Hematopoietic multipotent progenitor cell (in vitro differentiated cells): ENCODE measurements at places on chromosomes 1 and 21. TPM values are rescaled to one million over a fixed set of nuclear protein-coding genes. Genes with fewer than 3 reads are reported as not detected.
A peak's percentile ranks its signal among the peaks of the same experiment; 100 is the strongest.

Gene FLG2
- under 0.01 TPM for total RNA-seq

DNA sequence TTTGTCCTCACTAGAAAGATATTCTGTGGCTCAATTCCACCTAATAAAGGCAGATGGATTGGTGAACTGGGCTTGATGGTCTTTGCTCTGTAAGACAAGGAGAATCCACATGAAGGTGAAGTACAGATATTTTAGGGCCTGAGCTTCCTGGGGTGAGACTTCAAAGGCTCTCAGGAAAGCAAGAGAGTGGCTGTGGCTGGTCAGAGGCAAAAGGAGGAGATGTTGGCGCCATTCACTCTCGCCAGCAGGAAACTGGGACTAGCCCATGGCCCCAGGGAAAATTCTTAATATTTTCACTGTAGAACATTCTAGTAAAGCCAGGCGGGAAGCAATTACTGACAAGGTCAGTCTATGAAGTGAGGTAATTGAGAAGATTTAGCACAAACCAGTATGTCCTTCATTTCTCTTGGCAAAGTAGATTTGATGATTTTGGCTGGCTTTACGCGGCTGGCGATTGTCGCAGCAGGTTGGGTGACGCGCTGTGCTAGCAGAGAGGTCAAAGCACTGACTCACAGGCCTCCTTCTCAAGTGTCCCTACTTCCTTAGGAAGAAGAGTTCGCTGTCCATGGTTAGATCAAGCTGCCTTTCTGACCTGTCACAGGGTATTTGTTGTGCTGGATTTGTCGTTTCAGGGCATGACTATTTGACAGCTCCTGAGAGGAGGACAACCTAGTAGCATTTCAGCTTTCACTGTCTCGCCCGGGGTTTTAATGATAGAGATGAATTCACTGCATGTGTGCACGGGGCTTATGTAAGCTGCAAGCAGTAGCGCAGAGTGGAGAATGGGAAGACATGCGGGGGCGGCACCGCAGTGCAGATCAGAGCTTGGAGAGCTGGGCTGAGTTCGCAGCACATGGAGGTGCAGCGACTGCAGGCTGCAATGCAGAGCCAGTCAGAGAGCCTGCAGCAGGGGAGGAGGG is 32.7 kb downstream of the XCL1 start:
- DNase-seq: no peak

DNA sequence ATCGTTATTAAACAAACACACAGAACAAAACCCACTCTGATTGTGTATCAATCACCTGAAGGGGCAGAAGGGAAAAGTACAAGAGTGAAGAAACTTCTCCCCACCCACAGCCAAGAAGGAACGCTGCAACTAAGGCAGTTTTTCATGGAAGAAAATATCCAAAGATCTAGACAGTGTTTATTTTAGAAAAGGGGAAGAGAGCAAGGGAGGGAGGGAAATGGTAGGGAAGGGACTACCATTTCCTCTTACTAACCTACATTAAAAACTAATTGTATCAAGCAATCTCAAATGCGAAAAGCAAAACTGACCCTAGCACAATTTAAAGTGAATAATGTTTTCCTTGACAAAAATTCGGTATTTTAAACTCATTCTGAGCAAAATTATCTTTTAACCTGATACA is 3.5 kb downstream of the NRIP1 start:
- DNase-seq: no peak

DNA sequence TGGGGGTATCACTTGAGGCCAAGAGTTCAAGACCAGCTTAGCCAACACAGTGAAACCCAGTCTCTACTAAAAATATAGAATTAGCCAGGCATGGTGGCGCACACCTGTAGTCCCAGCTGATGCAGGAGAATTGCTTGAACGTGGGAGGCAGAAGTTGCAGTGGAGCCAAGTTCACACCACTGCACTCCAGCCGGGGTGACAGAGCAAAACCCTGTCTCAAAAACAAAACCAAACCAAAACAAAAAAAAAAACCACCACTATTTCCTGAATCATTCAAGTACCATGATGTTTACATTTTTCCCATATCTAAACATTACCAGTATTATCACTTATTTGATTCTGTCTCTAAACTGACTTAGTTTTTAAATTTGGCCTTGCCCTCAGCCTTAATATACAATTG is 29.5 kb downstream of the TUT4 start:
- peak; percentile 39 for DNase-seq

Gene CAPN9
- not detected for total RNA-seq

Gene WNT2B
- under 0.01 TPM for total RNA-seq

DNA sequence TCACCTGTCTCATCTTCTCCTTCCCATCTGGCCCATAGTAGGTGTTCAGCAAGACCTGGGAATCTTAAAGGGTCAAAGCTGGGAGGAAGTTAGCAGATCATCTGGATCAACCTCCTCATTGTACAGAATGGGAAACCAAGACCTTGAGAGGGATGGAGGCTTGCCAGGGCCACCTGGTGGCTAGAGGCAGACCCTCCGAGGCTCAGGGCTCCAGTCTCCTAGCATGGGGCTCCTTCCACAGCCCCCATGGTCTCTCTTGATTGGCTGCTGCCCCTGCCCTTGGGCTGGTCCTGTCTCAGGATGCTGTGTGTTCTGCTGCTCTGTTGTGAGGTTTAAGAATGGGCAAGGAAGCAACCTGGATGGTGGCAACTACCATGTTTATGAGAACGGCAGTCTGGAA is 68.7 kb upstream of the CNTN2 start:
- DNase-seq: no peak

- no peak for DNase-seq
Observed at GRCh38 chr21:45208627-45208951, 79.1 kb downstream of the POFUT2 start.

Gene NEGR1
- total RNA-seq: 3.8 TPM

- DNase-seq: no peak
Observed at GRCh38 chr1:202086579-202087350, 36.0 kb upstream of the GPR37L1 start.

DNA sequence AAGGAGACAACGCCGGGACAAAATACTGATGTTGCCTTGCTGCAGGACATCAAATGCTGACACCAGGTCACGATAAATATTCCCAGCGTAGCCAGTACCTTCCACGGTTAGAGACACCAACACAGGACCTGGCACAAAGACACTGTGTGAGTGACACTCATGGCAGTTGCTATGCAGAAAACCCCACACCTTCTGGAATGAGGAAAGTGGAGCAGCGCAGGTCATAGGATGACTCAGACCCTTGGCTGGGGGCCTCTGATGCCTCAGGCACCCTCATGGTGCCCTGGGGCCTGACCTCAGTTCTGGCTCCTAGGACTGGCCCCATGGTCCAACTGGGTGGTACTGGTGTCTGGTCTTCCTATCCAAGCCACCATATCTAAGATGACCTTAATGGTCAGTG is 7.0 kb downstream of the DCST2 start:
- DNase-seq: no peak

GRCh38 chr1:229124520-229125124 is 146.3 kb upstream of the RAB4A start:
- no peak for DNase-seq

Gene PRAMEF8
- total RNA-seq: not detected

Gene EPHA10
- under 0.01 TPM for total RNA-seq

DNA sequence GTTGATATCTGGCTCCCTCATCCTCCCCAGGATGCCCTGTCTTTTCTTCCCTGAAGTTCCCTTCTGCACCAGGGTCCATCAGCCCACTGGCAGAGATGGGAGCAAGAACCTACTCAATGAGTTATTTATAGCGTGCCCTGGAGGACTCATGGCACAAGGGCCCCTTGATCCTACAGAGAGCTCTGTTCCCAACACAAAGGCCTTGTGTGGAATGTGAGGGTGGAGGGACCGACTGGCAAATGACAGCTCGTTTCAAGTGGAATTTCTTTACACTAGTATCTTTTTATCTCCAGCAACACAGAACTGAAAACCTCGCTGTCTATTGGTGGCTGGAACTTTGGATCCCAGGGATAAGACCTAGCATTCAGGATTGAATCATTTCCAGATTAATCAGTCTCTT is 22.4 kb downstream of the CHI3L2 start:
- no peak for DNase-seq

GRCh38 chr21:31554511-31555022 is 104.9 kb upstream of the SOD1 start:
- DNase-seq: no peak

Gene PTPRU
- total RNA-seq: 0.27 TPM

- DNase-seq: no peak
Observed at GRCh38 chr1:151286619-151287340, 4.7 kb downstream of the ZNF687 start.

GRCh38 chr1:17540255-17541001 is 930 bp downstream of the ARHGEF10L start:
- no peak for DNase-seq

Gene TESK2
- total RNA-seq: 7.8 TPM

DNA sequence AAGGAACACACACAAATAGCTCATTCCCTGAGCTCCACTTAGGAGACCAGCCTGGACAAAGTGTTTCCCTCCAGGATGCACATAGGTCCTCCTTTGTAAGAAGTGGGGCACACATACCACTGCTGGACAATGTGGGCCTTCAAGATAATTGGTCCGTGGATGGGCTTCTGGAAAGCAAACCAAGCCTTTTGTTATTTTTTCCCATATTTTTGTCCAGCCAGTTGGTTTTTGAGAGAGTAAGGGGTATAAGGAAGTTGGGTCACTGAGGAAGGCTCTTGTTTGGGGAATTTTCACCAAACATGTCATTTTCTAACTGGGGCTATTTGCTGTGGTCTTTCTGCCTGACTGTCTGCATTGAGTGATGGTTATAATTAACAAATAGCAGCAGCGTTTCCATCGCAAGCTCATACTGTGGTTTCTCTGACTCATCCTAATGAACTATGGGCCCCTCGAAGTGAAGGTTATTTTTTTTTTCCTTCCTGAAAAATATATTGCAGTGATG is 306.3 kb upstream of the DUSP10 start:
- peak; percentile 77 for DNase-seq

DNA sequence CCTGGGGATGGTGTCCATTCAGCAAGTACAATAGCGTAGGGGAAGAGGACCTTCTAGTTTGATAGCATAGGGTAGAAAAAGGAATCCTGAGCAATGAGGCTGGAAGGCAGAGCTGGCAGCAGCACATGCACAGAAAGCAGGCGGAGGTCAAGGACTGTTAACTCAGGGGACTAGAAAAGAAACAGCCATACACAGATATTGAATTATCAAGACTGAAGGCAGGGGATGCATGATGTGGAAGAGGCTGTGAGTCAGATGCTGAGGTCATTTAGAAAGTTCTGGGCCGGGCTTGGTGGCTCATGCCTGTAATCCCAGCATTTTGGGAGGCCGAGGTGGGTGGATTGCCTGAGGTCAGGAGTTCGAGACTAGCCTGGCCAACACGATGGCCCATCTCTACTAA is 65.6 kb downstream of the OPTC start:
- no peak for DNase-seq

Gene LIPI
- not detected for total RNA-seq

DNA sequence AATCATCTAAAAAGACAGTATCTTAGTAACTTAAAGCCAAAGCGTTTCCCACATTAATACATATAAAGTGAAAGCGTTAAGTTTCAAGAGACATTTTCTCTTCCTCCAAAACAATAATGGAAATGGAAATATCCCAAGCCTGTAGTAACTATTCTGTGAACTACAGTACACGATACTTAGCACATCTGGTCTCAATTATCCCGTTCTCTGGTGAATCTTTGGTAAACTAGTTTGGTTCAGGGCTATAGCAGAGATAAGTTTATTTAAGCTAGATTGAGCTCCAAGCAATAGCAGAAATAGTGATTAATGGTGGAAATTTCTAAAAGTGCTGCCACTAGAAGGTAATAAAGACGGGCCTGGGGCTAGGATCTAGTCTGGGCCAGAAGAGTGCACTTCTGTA is 55.2 kb downstream of the PCNX2 start:
- DNase-seq: no peak

DNA sequence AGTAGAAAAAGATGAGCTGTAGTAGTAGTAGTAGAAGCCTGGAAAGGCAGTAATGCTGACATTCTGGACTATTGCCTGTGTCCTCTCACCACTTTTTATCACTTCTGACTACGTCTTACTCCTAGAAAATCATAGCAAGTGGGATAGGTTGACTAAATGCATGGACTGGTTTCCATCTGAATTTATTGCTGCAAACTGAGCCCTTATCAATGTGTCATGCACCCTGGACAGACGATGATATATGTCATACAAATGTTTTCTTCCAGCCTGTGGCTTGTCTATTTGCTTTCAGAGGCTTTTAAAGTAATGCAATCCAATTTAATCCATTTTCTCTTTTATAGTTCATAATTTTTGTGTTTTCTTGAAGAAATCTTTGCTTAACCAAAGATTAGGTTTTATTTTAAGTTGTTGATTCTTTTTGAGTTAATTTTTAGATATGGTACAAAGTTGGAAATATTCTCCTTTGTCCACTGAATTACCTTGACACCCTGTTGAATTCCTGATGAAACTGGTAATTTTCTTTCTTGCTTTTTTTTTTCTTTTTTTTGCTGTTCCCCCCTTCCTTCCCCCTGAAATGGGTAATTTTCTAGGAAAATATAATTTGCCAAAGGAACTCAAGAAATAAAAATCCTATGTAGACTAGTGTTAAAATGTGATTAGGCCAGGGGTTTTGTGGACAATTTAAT is 47.1 kb downstream of the PHACTR4 start:
- no peak for DNase-seq

DNA sequence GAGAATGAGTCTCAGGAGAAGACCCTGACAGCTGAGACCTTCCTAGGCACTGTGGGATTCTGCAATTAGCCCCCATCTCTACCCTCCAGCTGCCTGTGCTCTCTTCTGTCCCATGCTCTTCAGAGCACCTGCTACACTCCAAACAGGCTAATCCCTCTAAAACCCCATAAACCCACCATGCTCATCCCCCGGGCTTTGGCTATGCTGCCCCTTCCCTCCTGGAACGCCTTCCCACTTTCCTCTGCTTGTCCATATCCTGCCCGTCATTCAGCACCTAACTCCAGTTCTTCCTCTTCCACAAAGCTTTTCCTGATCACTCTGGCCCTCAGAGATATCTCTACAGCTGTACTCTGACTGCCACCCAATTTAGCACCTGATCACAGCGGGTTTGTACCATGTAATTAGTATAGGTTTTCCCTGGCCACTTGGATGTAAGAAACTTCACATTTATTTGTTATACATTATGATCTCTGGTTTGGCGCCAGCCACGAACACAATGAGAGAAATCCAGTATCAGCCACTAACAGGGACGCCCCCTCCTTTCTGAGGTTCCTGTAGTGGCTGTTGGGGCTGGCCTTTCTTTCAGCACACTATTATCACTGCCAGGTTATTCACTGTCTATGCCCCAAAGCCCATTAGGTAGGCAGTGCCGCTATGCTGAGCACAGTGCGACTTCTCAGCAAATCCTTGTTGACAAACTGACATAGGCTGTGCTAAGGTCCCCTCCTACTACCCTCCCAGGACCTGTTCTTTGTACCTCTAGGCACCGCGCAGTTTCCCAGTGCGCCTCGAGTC is 45.1 kb downstream of the CDC7 start:
- DNase-seq: no peak

- DNase-seq: no peak
Observed at GRCh38 chr1:18653367-18653766, 22.7 kb downstream of the PAX7 start.

DNA sequence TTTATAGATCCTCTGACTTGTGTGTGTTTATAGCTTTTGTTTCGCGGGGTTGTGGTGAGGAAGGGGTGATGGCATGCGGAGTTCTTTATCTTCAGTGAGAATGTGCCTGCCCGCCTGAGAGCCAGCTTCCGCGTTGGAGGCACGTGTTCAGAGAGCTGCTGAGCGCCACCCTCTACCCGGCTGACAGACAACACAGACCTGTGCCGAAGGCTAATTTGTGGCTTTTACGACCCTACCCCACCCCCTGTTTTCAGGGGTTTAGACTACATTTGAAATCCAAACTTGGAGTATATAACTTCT is 14.4 kb upstream of the CD101 start:
- peak; percentile 33 for DNase-seq

Gene SELP
- 7.0 TPM for total RNA-seq

- peak; percentile 99 for DNase-seq
Observed at GRCh38 chr21:38476385-38476784, 21.9 kb downstream of the ERG start.

Gene POGZ
- 53.3 TPM for total RNA-seq
